ENCODE measurements at places on chromosomes 16 and 17.
A peak's percentile ranks its signal among the peaks of the same experiment; 100 is the strongest.

GRCh38 chr17:29663155-29663554 lies 40.4 kb upstream of the CORO6 start:
- DNase-seq: no peak

- no peak for DNase-seq
Observed at GRCh38 chr17:81914103-81914850, 3.1 kb upstream of the PCYT2 start.

- no peak for DNase-seq
Observed at GRCh38 chr17:40621578-40621977, 26.0 kb downstream of the SMARCE1 start.

DNA sequence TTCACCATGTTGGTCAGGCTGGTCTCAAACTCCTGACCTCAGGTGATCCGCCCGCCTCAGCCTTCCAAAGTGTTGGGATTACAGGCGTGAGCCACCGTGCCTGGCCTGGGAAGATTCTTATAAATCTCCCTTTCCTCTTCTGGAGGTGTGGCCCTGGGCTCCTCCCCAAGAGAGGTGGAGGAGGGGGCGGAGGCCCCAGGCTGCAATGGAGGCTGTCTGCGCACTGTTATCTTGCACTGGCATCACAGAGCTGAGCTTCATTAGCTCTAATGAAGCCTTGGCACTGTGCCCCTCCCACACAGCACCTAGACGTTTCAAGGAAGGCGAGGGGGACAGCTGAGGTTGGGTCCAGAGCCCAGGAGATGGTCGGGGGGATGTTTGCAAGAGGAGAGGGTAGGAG lies 7.5 kb downstream of the ARHGAP23 start:
- DNase-seq: no peak

DNA sequence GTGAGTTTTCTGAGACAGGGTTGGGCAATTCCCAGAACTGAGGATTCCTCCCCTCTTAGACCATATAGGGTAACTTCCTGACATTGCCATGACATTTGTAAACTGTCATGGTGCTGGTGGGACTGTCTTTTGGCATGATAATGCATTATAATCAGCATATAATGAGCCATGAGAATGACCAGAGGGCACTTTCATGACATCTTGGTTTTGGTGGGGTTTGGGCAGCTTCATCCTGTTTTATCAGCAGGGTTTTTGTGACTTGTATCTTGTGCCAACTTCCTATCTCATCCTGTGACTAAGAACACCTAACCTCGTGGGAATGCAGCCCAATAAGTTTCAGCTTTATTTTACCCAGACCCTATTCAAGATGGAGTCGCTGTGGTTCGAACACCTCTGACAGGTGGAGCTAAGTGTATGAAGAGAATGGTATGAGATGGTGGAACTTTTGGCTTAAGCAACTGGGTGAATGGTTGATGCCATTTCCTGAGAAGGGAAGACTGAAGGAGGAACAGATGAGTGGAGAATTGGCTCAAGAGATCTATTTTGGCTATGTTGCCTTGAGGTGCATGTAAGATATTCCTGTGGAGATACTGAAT lies 217.3 kb downstream of the RAB11FIP4 start:
- DNase-seq: no peak

- no peak for DNase-seq
Observed at GRCh38 chr17:36858119-36859002, 78.9 kb upstream of the LHX1 start.

- DNase-seq: no peak
Observed at GRCh38 chr17:15265131-15265530, at the start of gene PMP22. PMP22 (minus strand) TSS chr17:15265326; CDS start chr17:15260727, 4,599 bp downstream.

DNA sequence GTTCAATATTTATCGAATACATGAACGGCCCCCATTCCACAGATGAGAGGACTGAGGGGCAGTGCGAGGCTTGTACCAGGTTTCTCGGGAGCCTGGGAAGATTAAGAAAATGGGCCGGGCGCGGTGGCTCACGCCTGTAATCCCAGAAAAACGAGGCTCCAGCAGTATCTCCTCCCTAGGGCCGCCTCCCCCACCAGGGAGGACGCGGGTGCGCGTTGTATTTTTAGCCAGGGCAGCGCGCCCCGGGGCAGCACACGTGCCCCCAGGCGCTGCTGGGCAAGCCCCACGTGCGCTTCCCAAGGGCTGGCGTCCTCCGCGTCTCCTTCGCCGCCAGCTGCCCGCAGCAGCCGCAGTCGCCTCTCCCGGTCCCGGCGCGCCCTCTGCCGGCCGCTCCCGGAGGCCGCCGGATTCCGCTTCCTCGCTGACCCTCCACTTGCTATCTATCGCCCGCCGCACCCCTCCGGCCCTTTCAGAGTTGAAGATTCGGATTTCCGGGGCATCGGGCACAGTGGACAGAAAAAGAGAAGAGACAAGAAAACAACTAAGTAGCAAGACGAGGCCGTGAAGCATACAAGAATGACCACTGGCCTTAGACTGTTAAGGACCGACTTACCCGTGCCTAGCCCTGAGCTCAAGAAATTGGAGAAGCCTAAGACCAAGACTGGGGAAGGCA lies 1.9 kb upstream of the YBX2 start:
- DNase-seq: peak; percentile 87

- DNase-seq: no peak
Observed at GRCh38 chr17:72600934-72601333, 480.1 kb downstream of the SOX9 start.

- peak; percentile 18 for DNase-seq
Observed at GRCh38 chr16:83113317-83113716, 486.5 kb downstream of the CDH13 start.

DNA sequence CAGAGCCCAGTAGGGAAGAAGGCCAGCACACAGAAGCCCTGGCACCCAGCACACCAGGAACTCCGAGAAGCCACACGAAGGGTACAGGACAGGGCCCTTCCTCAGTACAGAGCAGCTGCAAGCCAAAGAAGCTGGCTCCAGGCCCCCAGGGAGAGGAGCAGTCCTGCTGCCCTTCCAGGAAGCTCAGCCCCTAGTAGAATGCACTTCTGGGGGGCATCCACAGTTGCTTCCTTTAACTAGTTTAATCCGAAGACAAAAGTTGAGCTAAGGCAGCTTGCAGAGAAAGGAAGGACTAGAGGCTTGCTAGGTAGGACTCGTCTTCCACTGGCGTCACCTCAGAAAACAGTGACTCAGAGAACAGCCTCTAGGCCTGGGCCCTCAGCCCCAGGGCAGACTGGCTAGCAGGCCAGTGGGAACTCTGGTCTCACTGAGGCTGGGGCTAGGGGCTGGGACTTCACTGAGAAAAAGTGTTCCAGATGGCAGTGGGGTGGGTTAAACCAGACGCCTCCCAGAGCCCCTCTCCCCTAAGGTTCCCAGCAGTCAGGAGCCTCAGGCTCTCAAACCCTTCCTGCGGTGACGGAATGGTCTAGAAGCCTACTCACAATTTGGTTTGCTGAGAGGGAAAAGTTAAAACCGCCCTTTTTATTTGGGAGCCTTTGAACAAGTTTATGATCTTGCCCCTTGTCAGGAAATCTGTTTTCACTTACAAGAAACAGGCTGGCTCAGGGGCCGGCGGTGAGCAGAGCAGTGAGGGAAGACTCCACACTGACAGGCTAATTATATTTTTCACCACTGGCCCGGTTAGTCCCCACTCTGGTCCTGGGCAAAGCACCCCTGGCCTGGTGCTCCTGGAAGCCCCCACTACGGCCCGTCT lies 41.4 kb downstream of the ACTG1 start:
- no peak for DNase-seq

DNA sequence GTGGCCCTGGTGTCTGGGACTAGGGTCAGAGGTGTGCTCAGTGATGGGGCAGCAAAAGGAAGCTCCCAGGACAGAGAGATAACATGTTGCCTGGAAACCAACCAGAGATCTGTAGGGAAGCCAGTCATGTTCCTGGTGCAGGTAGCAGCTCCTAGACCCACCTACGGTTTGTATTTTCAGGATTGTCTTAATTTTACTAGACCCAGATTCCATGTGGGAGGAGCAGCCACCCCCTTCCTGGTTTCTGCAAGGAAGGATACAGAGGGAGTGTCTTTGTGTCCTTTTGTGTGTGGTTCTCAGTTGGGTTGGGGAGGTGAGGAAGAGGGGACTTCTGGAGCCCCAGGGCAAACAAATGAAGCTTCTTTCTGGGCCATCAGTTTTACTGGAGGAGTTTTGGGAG lies 53.9 kb downstream of the MGAT5B start:
- no peak for DNase-seq

GRCh38 chr16:50252874-50253513 lies 13.4 kb upstream of the ADCY7 start:
- no peak for DNase-seq

DNA sequence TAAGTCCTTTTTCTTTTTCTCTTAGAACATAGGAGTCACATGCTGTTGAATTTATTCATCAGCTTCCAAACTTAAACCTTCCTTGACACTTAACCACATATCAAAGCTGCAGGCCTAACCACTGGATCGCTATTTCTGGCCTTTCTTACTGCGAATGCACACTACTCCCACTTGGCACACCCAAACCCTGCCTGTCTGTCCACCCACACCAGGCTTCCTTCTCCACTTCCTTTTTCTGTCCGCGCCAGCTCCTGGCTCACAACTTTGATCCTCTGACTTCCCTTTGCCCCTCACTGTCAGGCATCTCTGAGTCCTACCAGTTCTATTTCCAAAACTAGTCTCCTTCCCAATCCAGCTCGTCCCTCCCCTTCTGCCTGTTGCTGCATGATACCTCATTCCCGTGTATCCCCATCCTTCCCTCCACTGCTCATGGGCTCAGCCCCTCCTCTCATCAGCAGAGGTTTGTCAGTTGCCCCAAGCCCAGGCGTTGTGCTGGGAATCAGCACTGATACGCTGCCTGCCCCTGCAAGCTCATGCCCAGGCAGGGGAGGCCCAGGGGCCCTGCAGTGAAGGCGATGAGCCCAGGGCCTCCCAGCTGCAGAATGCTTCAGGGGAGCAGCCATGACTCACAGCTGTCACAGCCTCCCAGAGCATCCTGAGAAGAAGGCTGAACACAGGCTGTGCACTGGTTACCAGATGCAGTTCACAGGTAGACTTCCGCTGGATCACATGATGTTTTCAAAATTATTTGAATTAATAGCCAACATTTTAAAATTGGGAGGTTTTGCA lies 179.8 kb downstream of the KATNIP start:
- no peak for DNase-seq

DNA sequence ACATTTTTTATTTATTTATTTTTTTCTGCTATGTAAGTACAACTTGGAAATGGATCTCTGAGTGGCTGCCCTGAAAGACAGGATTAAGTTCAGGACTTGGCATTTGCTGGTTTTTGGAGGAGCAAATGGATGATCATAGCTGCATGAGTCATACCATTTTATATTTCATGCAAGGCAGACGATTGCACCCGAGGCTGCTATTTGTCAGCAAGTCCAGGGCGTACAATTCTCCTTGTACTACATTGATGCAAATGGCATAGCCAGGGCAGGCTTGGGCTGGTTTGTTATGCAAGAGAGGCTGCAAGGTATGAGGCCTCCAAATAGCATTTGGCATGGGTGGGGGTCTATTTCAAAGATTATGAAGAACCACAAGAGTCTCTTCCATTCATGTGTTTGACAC lies 81.2 kb upstream of the CACNG3 start:
- DNase-seq: no peak

- DNase-seq: no peak
Observed at GRCh38 chr17:61839300-61839786, 24.0 kb downstream of the BRIP1 start.

GRCh38 chr17:45241328-45242028 lies 19.8 kb downstream of the FMNL1 start:
- DNase-seq: no peak

DNA sequence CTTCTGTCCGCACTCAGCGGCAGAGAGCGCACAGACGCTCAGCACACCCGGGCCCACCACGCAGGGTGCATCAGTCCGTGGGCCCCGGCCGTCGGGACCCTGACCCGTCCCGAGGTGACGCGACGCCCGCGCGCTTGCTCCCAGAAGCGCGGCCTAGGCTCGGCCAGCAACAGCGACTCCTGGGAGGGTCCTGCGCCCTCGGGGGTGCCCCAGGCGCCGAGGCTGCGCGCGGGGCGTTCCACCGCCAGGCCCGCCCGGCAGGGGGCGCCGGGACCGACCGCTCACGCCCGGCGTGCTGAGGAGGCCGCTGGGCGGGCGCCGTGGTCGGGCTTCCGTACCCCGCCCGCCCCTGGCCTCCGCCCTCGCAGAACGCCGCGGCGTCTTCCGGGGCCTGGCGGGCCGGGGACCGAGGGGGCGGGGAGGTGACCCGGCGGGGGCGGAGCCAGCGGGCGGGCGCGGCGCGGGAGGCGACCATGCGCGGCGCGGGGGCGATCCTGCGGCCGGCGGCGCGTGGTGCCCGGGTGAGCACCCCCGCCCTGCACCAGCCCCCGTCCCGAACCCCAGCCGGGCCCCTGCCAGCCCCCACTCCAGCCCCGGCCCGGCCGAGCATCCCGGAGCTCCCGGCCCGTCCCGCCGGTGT lies at the start of gene CISD3:
Gene CISD3, plus strand, starts transcription at position 456 of the 640 bp plus-strand sequence. Its CDS starts 18 bp downstream, at position 474.
- peak; percentile 89 for DNase-seq

GRCh38 chr16:4787627-4788482 lies at the start of gene SEPTIN12:
SEPTIN12 (minus strand) TSS chr16:4788345; CDS start chr16:4787645, 700 bp downstream.
- DNase-seq: no peak

DNA sequence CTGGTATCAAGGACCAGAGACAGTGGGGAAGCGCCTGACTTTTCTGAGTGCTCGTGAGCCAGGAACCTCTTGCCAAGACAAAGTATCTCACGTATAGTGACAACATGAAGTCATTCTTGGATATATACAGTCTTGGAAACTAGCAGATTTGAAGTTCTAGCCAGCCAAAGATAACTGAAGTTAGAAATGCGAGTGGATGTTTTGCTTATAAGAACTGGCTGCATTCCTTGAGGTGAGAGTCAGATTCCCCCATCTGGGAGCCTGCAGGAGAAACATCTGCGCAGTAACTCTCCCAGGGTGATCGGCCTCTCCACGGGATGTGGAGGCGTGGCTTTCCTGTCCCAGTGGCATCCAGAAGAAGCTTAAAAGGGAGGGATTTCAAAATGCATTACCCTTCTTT lies 89.8 kb downstream of the SHISA6 start:
- no peak for DNase-seq

DNA sequence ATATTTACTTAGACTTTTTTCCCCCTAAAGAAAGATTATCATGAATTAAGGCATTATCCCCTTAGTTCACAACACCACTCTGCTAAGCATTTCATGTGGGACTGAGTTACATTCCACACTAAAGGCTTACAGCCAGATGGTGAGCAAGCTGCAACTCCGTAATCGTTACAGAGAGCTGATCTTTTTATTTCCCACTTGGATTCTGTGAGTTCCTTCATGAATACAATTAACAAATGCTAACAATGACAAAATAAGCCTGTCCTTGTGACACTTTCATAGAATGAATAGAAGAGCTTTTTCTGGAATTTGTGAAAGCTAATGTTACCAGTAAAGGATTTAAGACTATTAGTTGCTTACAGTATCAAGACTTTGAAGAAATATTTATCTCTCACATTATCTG lies 8.7 kb downstream of the OGFOD1 start:
- DNase-seq: no peak
